ENCODE measurements at places on chromosomes 2 and 18. TPM values are rescaled to one million over a fixed set of nuclear protein-coding genes. Genes with fewer than 3 reads are reported as not detected.

Gene DGKD
- 16.0 TPM for total RNA-seq

Gene SLC5A7
- not detected for total RNA-seq

Gene KRTCAP3
- total RNA-seq, result not detected

Gene FN1
- total RNA-seq, result 3,312 TPM

Gene ZRANB3
- 9.1 TPM for total RNA-seq

Gene SLC9A4
- under 0.01 TPM for total RNA-seq

Gene EGR4
- not detected for total RNA-seq

Gene HOXD9
- total RNA-seq, result 10.6 TPM

Gene KDSR
- total RNA-seq, result 26.8 TPM

Gene MAPK4
- total RNA-seq, result under 0.01 TPM

Gene SP140L
- 16.8 TPM for total RNA-seq

Gene GCC2
- total RNA-seq, result 21.3 TPM

Gene TMEM200C
- not detected for total RNA-seq

Gene RUFY4
- total RNA-seq, result not detected

Gene ASPRV1
- total RNA-seq, result under 0.01 TPM

Gene NEB
- total RNA-seq, result under 0.01 TPM

Gene PPP3R1
- 28.0 TPM for total RNA-seq

Gene LYPD1
- 34.5 TPM for total RNA-seq

Gene SCN9A
- 72.1 TPM for total RNA-seq

Gene RGPD3
- 0.32 TPM for total RNA-seq

Gene GULP1
- total RNA-seq, result 118 TPM

Gene MAPRE3
- 3.5 TPM for total RNA-seq

Gene COL6A3
- total RNA-seq, result 1,329 TPM

Gene SIGLEC15
- 0.43 TPM for total RNA-seq

Gene BCL11A
- total RNA-seq, result 0.43 TPM

Gene ME2
- total RNA-seq, result 38.9 TPM

Gene GATA6
- 5.2 TPM for total RNA-seq

Gene SLC4A3
- 5.6 TPM for total RNA-seq

Gene NYAP2
- not detected for total RNA-seq

Gene DLX1
- not detected for total RNA-seq

Gene BOK
- total RNA-seq, result 54.0 TPM

Gene PLGLB1
- 0.32 TPM for total RNA-seq
